ENCODE measurements at places on chromosomes 5 and 9.

GRCh38 chr9:92293075-92293354 is 482 bp downstream of the IARS1 start:
- no peak for DNase-seq

DNA sequence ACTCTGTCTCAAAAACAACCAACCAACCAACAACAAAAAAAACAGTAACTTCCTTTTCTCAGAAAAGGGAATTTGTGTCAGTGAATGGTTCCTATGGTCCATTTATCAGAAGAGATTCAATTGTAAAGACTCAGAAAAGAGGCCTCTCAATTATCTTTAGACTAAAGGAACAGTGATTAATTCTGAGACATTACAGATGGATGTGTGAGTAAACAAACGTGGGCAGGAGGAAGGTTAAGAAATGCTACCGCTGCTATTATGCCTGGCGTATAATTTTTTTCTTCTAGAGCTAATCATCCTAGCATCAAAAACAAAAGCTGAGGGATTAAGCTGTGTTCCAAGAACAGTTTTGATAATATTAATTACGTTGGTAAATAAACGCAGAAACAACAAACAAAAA is 52.9 kb upstream of the JMY start:
- DNase-seq = no peak

GRCh38 chr9:36092509-36093215 is 43.9 kb upstream of the GLIPR2 start:
- no peak for DNase-seq

DNA sequence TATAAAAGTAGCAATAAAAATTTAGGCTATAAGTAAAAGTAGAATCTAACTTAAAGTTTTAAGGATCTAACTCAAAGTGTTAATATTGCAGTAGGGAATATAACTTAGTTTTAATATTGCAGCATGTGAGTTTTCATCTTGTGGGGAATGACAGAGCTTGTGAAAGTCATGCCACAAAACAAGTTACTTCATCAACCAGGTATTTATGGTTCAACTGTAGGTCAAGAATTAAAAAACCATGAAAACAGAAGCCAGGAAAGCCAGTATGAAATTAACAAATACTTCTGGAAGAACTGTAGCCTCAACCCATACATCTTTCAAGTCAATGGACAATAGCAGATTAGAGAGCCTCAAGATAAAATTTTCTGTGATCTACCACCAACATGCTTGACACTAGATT is 19.0 kb downstream of the HMGCS1 start:
- no peak for DNase-seq

DNA sequence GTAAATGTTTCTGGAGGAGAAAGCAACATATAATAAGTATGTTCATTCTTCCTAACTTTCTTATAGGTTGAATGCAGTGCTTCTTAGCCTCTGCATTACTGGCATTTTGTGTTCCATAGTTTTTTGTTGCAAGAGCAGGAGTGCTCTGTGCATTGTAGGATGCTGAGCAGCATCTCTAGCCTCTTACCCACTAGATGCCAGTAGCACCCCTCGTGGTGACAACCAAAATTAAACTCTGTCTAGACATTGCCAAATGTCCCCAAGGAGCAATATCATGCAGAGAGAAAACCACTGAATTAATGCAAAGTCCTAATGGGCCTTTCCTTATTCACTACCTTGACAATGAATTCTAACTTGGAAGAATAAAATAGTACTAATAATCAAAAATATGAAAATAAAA is 147.0 kb downstream of the GLIS3 start:
- no peak for DNase-seq

DNA sequence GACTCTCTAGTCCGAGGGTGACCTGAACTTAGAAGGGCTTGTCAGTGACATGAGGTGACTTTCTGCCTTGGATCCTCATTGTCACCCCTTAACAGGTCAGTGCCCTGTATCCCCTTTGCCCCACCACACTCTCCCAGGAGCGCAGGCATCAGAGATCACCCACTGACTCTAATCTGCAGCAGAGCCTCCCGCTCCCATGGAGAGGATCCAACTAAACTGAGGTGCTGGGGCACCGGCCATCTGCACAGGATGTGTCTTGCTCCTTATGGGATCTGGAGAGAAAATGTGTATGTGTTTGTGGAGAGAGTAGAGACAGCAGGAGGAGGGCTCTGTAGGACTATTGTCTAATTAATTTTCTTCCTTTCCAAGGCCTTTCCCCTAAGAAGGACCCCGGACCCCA is 213.7 kb downstream of the ROR2 start:
- DNase-seq = no peak

DNA sequence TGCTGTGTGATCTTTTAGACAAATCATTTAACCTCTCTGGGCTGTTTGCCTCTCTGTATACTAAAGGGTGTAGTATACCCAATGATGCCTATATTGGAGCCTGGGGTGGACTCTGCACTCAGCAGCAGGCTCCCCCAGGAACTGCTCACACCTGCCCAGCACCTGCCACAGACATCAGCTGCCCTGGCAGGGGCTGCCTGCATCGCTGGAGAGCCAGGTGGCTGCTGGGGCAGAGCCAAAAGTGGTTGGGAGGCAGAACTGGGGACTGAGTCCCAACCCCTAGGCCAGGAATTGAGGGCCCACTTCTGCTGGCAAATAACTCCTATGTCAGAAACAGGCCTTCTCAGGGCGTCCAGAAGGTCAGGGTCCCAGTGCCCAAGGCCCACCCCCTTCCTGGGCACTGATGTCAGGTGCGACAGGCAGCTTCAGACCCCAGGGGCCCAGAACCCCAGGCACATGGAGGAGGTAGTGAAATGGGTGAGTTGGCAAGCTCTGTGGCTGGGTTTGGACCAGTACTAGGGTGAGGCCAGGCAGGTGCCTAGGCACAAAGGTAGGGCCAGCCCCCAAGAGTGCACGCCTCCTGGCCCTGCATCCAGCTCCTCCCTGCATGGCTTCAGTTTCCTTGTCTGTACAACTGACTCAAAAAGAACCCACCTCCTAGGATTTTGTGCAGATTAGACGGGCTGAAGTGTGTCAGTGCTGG is 5.8 kb downstream of the UNC5A start:
- no peak for DNase-seq

DNA sequence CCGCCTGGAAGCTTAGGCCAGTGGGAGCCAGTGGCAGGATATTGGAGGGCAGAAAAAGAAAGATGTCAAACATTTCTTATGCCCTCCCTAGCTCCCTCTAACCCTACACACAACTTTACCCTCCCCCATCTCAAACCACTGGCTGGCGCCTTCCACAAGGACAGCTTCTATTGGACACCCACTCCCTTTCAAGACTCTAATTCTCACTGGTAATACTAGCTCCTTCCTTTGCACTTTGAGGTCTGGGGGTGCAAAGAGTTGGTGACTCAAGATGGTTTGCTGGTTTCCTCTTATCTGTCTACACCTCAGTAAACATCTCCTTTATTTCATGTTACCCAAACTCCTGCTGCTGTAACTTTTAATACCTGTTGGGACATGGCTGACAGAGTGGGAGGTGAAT is 11.6 kb upstream of the ITGA1 start:
- no peak for DNase-seq

GRCh38 chr5:10709409-10709808 is 51.6 kb downstream of the DAP start:
- DNase-seq = no peak

DNA sequence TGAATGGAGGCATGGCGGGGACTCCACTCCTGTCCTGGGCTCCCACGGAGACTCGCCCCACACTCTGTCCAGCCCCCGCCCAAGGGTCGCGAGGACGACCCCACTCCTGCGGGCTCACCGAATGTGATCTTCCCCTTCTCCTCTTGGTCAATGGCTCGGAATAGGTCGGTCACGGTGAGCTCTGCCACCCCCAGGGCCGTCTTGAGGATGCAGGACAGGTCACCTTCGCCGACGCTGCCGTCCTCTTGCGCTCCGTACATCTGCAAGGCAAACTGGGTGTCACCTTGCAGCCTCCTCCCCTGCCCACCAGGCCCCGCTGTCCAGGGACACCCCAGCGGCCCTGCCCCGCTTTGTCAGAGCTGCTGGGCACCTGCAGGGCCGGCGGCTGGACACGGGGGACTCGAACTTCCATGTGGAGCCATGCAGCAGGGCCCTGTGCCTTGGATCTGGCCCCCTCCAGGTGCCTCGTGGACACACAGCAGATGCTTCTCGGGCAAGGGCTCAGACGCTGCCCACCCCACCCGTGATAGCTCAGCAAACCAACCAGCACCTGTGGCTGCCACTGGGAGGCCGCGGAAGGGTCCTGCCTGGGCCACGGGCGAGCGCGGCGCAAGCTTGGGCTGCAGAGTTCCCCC is 21.5 kb upstream of the SLC6A3 start:
- no peak for DNase-seq

Measured in NCI-H1436 treated with DMSO at 0.1 percent for 48 hours (cell line).